ENCODE measurements at places on chromosomes 11 and 22.

DNA sequence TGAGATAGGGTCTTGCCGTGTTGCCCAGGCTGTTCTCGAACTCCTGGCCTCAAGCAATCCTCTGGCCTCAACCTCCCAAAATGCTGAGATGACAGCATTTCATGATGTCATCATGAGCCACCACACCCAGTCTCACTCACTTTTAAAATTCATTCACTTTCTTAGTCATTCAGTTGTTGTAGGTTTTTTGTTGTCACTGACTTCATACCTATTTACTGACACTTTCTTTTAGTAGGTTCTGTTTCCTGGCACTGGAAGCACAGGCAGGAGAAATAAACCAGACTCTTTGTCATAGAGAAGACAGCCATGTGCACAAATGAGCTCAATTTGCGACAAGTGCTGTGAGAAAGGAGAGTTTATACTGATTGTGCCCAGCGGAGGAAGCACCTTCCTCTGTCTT, 10.5 kb downstream of the ART5 start:
- DNase-seq: no peak

DNA sequence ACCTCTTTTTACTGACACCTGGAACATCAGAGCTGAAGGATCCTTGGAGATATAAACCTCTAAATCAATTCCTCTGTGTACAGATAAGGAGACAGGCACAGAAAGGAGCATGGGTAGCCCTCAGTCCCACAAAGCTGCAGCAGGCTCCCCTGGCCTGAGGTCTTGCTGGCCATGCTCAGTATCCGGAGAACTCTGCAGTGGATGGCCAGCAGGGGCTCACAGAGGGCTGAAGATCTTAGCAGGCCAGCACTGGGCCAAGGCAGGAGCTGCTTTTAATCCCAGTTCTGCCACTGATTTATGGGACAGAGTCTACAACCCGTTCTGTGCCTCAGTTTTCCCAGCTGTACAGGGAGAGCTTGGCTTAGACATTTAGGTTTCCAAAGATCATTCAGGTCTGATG, 52.6 kb upstream of the LRRC32 start:
- no peak for DNase-seq

DNA sequence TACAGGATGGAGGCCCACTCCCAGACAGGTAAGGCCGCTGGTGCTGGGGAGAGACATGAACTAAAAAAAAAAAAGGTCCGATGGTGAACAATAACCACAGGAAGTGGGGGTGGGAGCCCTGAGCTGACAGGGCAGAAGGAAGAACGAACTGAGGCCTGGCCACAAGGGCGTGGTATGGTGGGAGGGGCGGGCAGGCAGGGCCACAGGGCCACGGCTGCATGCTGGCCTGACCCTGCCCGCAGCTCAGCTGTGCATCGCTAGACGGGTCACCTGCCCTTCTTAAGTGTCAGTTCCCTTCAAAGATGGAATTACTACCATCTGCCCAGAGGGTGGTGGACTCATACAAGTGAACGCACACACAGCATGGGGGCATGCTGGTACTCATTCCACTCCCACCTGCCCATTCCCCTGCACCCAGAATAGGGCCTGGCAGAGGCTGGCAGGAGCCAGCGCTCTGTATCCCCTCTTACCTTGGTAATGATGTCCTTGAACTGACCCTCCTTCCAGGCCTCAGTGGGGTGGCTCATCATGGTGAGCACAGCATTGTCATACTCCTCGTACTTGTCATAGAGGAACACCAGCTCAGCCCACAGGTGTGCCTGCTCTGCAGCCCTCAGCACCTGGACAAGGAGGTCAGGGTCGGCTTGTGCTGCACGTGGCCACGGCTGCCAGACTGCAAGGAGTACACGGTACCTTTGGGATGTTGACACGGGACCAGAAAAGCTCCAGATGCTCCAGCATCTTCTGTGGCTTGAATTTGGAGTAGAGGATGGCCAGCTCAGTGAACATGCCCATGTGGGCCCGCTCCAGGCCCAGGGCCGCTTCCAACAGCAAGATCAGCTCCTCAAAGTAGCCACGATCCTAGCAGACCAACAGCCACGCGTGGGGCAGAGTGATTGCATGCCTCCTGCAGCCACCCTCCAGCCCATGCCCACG, 17.5 kb upstream of the SLC25A1 start:
- DNase-seq: no peak

GRCh38 chr11:87266751-87267150, 229.0 kb downstream of the TMEM135 start:
- no peak for DNase-seq

DNA sequence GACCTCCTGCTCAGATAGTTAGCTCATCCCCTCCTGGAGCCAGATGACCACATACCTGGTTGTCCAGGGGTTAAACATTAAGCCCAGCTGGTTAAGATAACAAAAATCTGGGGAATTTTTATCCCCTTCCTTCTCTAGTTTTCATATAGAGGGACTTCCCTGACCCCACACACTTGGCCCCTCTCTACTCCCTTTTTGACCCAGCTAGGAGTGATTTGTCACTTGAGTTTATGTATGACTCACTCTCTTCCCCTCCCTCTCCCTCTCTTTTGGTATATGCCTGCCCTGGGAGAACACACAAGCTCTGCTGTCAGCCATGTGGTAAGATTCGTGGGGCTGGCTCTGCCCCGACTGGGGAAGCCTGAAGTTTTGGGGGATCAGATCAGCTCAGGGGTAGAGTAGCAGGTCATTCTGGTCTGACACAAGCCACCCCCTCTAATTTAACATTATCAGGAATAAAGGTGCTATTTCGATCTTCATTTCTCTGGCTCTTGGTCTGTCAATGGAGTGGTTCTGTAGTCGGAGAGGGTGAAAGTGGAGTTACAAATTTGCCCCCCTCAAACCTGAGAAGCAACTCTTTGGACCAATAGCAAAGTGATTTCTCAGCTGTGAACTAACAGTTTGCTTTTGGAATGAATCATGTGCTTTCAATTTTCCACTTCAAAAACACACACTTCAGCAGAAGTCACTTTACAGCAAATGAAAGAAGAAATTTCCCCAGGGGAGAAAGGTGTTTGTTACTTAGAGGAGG, 415.3 kb upstream of the CADM1 start:
- no peak for DNase-seq

Data from midbrain (tissue), 1 donor.